ENCODE measurements at places on chromosomes 7 and 10. TPM values are rescaled to one million over a fixed set of nuclear protein-coding genes. Genes with fewer than 3 reads are reported as not detected.

DNA sequence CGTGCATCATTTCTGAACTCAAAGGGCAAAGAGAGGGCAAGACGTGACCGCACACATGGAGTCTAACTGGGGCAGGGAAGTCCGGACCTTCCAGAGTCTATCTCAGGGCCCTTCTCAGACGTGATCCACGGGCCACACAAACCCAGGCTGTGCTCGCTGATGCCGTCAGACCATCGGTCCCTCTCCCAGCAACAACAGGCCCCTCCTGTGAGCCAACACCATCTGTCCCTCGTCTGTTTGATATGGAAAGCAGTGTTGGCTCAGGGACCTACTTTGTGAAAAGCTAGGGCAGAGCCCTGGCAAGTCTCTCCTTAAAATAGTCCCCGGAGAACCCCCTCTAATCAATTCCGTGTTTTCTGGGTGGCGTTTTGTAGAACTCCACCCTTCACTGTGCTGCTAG, 208.8 kb downstream of the TCERG1L start:
- no peak for DNase-seq

SFRP5 gene
- total RNA-seq, result 3.1 TPM

CUBN gene
- 1.5 TPM for total RNA-seq

DNA sequence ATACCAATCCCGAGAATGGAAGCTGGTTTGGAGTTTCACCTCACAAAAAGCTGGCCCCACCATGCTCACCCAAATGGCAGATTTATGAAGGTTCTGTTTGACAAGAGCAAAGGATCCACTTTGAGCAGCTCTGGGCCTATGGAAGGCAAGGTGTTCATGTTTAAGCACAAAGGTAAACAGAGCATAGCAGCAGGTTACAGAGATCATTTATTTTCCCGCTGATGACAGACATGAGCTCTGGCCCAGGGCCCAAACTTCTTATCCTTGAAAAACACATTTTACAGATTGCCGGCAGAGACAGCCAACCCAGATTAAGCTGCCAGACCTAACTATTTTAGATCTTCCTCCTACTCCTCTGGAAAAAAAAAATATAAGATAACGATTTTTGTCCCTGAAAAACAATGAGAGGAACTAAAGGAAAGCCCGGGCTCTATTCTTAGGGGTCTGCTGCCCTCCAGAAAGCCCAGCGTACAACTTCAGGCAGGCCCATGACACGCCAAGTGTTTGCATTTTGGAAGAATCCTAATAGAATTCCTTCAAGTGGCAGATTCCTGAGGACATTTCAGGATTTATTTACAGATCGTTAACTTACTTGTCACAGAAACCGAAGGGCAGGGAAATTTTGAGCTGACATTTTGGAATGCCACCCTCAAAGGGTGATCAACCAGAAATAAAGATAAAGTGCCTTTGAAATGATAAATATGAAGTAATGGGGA, 40.0 kb downstream of the SYPL1 start:
- DNase-seq, result no peak

AKR1C2 gene
- 23.6 TPM for total RNA-seq

DNA sequence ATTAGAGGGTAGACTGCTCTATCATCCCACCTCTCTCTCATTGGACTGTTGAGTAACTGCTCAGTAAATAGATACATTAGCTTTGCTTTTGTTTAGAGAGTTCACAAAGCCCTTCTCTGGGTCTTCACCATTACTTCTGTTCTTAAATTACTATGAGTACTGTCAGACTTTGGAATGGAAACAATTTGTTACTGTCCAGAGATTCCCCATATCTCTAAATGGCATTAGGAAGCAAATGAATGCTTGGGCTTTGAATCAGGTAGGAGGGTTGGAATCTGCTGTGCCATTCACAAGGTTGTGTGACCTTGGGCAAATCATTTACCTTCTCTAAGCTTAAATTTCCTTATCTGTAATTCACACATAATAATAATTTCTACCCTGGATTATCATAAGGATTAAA, 541.0 kb upstream of the FZD8 start:
- no peak for DNase-seq

DNA sequence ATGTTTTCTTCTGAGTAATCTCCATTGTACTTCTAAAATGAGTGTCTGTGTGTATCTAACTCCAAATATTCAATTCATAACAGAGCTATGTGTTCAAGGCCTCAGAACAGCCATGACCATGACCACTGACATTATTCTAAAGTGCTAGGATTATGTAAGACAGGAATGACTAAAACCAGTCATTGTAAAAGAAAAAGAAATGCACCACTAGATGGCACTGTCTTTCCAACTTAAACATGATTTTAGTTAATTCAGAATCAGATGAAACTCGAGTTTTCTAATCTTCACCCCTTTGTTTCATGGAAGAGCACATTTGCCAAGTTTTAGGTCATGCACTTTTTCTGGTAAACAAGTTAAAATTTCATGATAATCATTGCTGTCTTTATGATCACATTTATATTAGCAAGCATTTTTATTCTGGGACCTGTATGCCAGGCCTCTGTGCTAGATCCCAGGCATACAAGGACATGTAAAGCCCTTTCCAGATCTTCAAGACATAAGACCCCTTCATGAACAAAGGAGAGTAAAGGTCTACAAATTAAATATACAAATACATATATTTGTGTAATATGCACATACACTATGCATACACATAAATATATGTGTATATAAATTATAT, 26.1 kb upstream of the RSU1 start:
- DNase-seq, result no peak
